ENCODE measurements at places on chromosomes 13 and 19. TPM values are rescaled to one million over a fixed set of nuclear protein-coding genes. Genes with fewer than 3 reads are reported as not detected.

Gene SMIM24
- polyA plus RNA-seq = 1.5 TPM

Gene RGL3
- not detected for polyA plus RNA-seq

Gene SIGLEC10
- polyA plus RNA-seq = 0.39 TPM

Gene KCTD12
- polyA plus RNA-seq = 0.31 TPM

Gene IGLON5
- polyA plus RNA-seq = not detected

Gene ZNF135
- 0.64 TPM for polyA plus RNA-seq

Gene CRB3
- 0.39 TPM for polyA plus RNA-seq

Gene NLRP9
- polyA plus RNA-seq = not detected

Gene ALOX5AP
- polyA plus RNA-seq = 449 TPM

Gene CSNK1G2
- polyA plus RNA-seq = 35.4 TPM

Gene MED26
- polyA plus RNA-seq = 5.3 TPM

Gene TPTE2
- not detected for polyA plus RNA-seq

Gene ZNF132
- polyA plus RNA-seq = 0.60 TPM

Gene SOX1
- not detected for polyA plus RNA-seq

Gene MBD3L2
- not detected for polyA plus RNA-seq

Gene OVOL3
- not detected for polyA plus RNA-seq

Gene HMGB1
- 662 TPM for polyA plus RNA-seq

Gene ACP5
- polyA plus RNA-seq = 14.0 TPM

Gene LRRC63
- 0.12 TPM for polyA plus RNA-seq

Gene RAB3A
- 1.1 TPM for polyA plus RNA-seq

Gene RASA3
- 64.8 TPM for polyA plus RNA-seq

Gene ZNF83
- 19.1 TPM for polyA plus RNA-seq

Gene SH2D3A
- polyA plus RNA-seq = 7.7 TPM

Gene COMP
- polyA plus RNA-seq = not detected

Gene FLT3LG
- 36.6 TPM for polyA plus RNA-seq

Gene TUBB4A
- 0.86 TPM for polyA plus RNA-seq

Gene C1QTNF9B
- not detected for polyA plus RNA-seq

Gene LGALS4
- polyA plus RNA-seq = not detected

Gene SIGLEC11
- not detected for polyA plus RNA-seq

Gene TEX26
- not detected for polyA plus RNA-seq

Gene MCEMP1
- not detected for polyA plus RNA-seq

Gene PSG4
- polyA plus RNA-seq = not detected

Gene FUT1
- not detected for polyA plus RNA-seq

Gene NECTIN2
- polyA plus RNA-seq = not detected

Gene TJP3
- 0.34 TPM for polyA plus RNA-seq

Gene GAMT
- 16.5 TPM for polyA plus RNA-seq

Gene PPP6R1
- 47.9 TPM for polyA plus RNA-seq

Gene WDR62
- not detected for polyA plus RNA-seq

Gene LYPD5
- polyA plus RNA-seq = not detected

Gene OR7A10
- polyA plus RNA-seq = not detected

Gene KIR2DL1
- polyA plus RNA-seq = 93.2 TPM

Gene PSG6
- polyA plus RNA-seq = not detected

Gene CLDN10
- not detected for polyA plus RNA-seq

Gene NR1H2
- 65.0 TPM for polyA plus RNA-seq

Gene PRX
- 0.62 TPM for polyA plus RNA-seq

Gene ZNF431
- 12.7 TPM for polyA plus RNA-seq

Gene RGS9BP
- not detected for polyA plus RNA-seq

Gene CLEC4M
- polyA plus RNA-seq = not detected

Gene ZNF534
- not detected for polyA plus RNA-seq

Gene MBD3L3
- not detected for polyA plus RNA-seq

Gene CCDC70
- polyA plus RNA-seq = not detected

Gene TRMT1
- polyA plus RNA-seq = 16.3 TPM

All from immature natural killer cell (primary cell).